Progenitor cell of endocrine pancreas (in vitro differentiated cells): ENCODE measurements at places on chromosomes 4 and X. TPM values are rescaled to one million over a fixed set of nuclear protein-coding genes. Genes with fewer than 3 reads are reported as not detected.

FAM53A gene
- total RNA-seq = 2.4 and 3.0 TPM in 2 replicates

DNA sequence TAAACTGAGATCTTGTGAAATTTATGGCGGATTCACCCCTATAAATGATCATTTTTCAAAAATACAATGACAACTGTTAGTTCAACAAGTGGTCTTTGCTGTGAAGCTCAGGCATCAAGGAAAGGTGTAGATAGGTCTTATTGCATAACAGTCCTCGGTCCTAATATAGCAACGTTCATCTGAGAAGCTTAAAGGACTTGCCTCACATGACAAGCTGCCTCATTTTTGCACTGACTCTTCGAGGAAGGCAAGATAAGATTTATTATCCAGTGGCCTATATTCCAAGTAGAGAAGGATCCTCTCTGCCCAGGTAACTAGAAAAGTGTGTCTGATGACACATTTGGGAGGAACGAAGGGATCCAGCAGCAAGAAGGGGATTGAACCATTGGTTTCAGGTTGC is 13.6 kb upstream of the DDX3X start:
- no peak for DNase-seq

DNA sequence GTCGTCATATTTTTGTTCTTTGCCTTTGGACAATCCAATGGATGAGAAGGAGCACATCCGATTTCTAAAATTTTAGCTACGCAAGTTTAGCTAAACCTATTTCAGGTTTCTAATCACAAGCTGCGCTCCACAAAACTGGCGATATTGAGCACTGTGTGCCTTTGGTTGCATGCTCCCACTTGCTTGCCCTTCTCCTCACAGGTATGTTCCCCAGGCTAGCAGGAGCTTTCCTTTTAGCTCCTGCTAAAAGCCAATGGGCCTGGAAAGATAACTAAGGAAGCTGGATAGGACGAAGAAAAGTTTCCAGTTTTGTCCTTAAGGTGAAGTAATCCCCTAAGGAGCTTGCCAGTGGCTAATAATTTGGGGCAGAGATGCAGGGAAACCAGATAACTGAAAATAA is 975.2 kb downstream of the FSTL5 start:
- DNase-seq = no peak

GRCh38 chr4:4860600-4861389 is 1.3 kb downstream of the MSX1 start:
- no peak for DNase-seq

DNA sequence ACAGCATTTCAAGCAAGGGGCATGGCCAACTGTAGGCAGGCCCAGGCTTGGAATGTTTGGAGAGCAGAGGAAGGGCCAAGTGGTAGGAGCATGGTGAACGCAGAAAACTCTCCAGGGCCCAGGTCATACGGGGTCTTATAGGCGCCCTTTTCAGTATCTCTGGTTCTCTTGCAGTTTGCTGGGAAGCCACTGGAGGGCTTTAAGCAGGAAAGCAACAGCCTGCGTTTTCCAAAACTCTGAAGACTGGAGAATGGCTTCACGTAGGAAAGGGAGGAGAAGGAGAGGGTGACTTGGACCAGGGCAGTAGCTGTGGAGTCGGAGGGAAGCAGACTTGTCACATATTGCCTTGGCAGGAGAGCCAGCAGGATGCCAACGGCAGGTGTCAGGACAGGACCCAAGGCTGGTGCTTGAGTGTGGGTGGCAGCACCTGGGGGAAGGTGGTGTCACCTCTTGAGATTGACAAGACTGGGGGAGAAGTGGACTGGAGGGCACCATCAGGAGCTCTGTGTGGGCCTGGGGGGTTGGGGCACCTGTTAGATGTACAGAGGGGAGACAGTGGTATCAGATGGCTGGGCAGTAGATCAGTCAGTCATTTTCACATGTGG is 21.9 kb downstream of the TKTL1 start:
- no peak for DNase-seq

DNA sequence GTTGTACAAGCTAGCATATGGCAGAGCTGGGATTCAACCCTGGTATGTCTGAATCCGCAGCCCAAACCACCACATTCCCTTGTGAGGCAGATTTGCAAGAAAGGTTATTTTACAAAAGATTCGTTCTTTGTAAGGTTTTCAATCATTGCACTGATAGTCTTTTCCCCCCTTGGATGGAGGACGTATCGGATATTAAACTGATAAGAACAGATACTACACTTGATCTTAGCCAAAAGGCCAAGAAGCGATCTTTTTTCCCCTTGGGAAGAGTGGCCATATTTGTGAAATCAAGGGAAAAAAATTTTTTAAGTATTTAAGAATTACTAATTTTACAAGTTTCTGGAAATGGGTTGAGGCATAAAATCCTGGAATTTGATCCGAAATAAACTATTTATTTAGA is 34.4 kb upstream of the MSMO1 start:
- no peak for DNase-seq

GRCh38 chr4:26175006-26175786 is 145.6 kb upstream of the RBPJ start:
- DNase-seq = no peak

QRFPR gene
- total RNA-seq = not detected in 2 replicates

GPRASP2 gene
- total RNA-seq = 10.0 and 11.4 TPM in 2 replicates

TMEM156 gene
- not detected in 2 replicates for total RNA-seq

PNMA5 gene
- not detected in 2 replicates for total RNA-seq

DNA sequence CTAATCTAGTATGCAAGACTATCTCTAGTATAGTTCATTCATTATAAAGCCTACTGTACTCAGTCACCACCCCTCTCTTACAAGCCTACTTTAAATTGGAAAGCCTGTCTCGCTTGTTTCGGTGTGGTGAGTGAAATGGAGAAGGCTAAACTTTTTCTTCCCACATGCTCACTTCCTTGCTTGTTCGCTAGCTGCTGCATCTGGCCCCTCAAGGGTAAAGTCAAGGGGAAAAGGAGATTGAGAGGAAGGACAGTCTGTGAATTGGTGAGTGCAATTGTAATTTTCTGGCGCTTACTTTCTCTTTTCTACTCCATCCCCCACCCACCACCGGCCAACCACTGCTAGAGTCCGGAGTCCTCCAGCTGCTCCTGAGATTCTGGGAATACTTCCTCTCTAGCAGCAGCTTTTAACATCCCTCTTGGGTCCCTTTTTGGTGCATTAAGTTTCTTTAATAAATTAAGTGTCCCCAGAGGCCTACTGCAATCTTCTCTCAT is 12.1 kb upstream of the ARAP2 start:
- no peak for DNase-seq

TMEM271 gene
- not detected in 2 replicates for total RNA-seq

DNA sequence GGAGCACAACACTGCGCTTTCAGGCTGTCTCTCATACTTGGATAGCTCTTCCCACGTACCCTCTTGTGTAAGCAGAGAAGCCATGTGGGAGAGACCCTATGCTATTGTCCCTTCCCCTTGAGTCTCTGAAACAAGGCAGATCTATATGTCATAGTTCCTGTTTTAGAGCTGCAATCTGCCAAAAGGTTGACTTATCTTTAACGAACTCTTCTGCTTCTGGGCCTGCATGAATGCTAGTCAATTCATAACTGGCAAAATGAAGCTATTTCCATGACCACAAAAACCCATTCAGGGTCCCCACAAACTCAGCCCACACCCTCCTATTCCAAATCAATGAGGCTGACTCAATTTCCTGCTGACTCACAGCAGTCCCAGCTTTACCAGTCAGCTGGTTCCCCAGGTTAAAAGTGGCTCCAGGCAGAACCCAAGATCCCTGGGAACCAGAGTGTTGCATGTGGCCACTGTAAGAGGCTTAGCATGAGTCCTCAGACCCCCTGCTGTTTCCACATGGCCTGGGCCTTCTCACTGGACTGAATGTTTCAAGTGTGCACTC is 25.3 kb upstream of the SOD3 start:
- no peak for DNase-seq
